Heart left ventricle (tissue), 16 donors: ENCODE measurements at places on chromosomes 12 and 14. TPM values are rescaled to one million over a fixed set of nuclear protein-coding genes. Genes with fewer than 3 reads are reported as not detected.

DNA sequence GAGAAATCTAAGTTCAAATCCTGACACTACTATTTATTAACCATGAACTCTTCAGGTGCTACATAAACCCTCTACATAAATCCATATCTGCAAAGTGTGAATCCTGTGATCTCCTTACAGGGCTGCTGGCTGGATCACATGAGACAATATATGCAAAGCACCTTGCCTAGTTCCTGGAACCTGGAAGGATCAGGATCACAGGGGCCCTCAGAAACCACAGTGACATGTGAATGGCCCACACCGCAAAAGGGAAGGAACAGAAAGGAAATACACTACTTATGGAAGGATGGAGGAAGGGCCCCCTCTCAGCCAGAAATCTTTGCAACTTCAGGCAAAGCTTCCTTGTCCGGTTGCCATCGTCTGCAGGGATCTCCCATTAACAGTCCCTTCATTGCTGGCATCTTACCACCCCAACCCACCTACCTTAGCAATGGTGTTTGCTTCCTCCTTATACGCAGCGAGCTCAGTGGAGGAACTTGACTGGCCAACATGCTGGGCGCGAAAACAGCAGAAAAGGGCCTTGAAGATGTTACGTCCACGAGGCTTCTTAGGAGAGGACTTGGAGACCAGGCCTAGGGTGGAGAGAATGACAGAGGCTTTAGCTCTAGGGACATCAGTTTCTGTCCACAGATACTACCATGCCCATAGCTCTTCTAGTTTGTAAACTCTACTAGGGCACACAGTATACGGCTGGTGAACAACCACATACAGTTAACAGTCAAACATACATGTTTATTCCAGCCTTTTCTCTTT lies 10.7 kb upstream of the AVIL start:
- DNase-seq, result no peak

The KRT78 gene
- polyA plus RNA-seq, result not detected

The PRIM1 gene
- 2.6 TPM for polyA plus RNA-seq

The PRB2 gene
- not detected for polyA plus RNA-seq
